Stimulated activated CD8-positive, alpha-beta memory T cell treated with anti-CD3 and anti-CD28 coated beads, Interleukin-7, amount 100 ng/mL, for 4 hours (primary cell): ENCODE measurements at places on chromosomes 3 and 15.

DNA sequence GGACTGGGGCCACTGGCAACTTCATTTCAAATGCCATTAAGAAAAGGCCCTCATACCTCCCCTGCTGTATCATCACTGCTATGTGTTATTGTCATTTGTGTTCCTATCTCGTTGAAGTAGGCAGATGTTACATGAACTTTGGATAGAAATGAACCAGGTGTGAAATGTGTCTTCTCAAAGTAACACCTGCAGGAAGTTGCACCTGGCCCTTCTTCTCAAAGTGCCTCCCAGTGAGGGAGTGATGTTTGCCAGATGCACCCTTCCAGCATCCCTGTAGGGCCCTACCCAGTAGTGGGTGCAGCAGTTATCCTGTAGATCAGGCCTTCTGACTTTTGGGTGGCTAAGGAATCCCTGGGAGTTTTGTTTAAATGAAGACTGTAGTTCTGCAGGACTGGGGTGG lies 197.7 kb upstream of the CTNNB1 start:
- no peak for DNase-seq

GRCh38 chr3:179967622-179968021 lies 69.1 kb downstream of the PEX5L start:
- DNase-seq, result no peak

- DNase-seq, result no peak
Measured at GRCh38 chr15:33074942-33075341, 119.6 kb downstream of the FMN1 start.

GRCh38 chr3:192986379-192986778 lies 68.7 kb upstream of the MB21D2 start:
- DNase-seq, result no peak

DNA sequence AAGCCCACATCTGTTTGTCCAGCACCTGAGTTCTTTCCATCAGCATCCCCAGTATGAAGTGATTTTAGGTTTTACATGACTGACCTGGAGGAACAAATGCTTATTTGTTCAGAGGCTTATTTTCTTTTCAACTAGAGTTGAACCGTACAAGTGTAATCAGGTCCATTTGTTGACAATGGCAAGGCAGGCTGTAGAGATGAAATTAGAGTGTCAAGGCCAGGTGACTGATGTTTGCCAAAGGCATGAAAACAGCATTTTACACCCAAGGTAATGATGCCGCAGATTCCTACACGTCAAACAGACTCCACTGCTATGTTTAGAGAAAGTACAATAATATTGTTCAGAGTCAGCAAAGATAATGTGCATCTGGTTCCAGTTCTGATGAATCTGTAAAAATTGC lies 96.5 kb downstream of the KCNAB1 start:
- no peak for DNase-seq

- no peak for DNase-seq
Measured at GRCh38 chr3:3281024-3281423, 101.5 kb upstream of the CRBN start.

- no peak for DNase-seq
Measured at GRCh38 chr15:62847900-62848489, 194.6 kb upstream of the TPM1 start.

DNA sequence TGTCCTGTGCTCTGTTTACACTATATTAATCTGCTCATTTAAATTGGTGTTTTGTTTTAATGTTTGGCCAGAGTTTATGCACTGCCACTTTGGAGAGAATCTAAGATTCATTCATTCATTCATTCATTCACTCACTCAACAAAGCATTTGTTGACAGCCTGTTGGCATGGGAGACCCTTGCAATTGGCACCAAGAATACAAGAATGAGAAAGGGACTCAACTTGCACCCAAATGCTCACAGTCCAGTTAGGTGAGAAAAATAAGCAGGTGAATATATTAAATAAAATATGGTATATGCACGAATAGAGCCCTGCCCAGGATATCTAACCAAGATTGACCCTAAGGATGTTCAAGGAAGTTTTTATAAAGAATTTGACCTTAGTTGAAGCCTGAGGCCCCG lies 80.4 kb downstream of the TGFBR2 start:
- DNase-seq, result no peak

DNA sequence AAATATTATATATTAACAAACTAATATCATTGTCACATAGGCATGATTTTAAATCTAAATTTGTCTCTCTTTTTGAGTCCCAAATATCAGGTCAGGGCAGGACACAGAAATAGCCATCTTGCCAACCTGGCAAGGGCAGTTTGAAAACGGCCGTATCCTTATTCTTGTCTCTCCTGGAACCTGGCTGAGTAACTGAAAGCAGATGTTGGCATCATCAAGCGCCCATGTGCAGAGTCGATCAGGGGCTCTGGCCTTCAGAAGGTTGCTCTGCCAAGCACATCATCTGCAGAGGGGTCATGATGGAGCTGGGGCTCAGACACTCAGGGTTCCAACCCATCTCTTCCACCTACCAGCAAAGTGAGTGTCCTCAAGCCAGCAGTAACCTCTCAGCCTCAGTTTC lies 55.2 kb upstream of the OCA2 start:
- DNase-seq, result no peak

GRCh38 chr3:99544786-99545281 lies 93.6 kb upstream of the COL8A1 start:
- DNase-seq, result no peak

GRCh38 chr3:122927726-122928125 lies 99.8 kb downstream of the SEMA5B start:
- DNase-seq, result no peak

GRCh38 chr3:136728918-136729317 lies 23.3 kb downstream of the STAG1 start:
- DNase-seq, result no peak

- peak; percentile 73 for DNase-seq
Measured at GRCh38 chr15:77002954-77003912, 8.3 kb downstream of the PSTPIP1 start.

- DNase-seq, result no peak
Measured at GRCh38 chr3:176905331-176905730, 292.0 kb downstream of the TBL1XR1 start.

DNA sequence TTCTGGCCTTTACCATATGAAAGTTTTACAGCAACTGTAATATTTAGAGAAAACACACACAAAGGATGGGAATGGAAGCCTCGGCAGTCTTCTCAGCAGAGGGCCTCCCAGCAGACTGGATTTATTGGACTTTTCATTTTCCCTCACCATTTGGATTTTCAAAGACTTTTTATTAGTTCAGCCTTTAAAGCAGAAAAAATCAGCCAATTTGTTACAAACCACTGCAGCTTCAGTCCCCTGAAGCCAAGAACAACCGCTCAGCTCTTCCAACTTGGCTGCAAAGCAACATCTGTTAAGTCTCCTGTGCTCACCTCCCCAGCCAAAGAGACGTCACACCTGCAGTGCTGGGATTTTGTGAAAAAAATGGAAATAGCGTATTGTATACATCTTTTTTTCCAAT lies 120.8 kb downstream of the GMPS start:
- no peak for DNase-seq

- DNase-seq, result no peak
Measured at GRCh38 chr15:45842151-45842550, 207.3 kb downstream of the SQOR start.

DNA sequence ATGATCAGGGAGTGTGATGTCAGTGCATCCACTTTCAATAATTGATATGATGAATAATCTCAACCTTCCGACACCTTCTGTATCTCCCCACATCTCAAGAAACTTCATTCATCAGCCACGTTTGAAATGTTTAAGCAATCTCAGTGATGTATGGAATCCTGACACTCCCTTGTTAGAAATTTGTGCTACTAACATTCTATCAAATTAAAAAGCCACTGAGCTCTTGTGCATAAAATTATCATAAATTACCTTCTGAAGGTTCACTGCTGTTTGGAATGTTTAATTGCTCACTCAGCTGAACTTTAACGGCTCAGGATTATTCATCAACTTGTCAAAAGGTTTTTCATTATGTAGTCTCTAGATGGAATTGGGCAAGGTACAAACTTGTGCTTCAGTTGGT lies 108.4 kb upstream of the DPH6 start:
- DNase-seq, result no peak

DNA sequence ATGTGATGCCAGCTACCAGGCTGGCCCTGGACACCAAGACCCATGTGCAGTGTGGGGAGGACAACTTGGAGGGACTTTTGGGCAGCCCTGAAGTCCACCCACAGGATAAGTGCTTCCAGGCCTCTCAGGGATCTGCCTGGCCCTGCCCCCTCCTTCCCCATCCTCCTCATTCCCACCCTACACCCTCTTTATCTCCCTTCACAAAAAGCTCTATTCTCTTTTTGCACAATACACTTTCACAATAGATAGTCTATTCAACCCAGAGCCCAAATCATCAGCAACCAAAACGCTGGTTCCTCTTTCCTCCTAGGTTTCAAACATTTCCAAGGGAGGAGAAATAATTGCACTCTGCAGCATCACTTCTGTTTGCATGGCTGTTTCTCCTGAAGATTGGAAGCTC lies 7.8 kb upstream of the ZNF710 start:
- no peak for DNase-seq

DNA sequence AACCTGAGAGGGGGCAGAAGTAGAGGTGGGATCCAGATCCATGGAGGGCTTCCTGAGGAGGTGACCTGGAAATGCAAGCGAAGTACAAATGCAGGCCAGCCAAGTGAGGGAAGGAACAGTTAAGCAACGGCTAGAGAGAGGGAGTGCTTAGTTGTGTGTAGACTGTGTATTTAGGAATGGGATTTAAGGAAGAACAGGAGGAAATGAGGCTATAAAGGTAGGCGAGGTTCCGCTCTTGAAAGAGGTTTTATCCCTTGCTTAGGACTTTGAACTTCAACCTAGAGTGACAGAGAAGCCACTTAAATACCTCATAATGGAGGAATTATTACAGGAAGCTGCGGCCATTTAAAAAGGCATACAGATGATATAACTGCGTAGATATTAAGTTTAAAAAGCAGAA lies 295.1 kb downstream of the THSD4 start:
- no peak for DNase-seq

DNA sequence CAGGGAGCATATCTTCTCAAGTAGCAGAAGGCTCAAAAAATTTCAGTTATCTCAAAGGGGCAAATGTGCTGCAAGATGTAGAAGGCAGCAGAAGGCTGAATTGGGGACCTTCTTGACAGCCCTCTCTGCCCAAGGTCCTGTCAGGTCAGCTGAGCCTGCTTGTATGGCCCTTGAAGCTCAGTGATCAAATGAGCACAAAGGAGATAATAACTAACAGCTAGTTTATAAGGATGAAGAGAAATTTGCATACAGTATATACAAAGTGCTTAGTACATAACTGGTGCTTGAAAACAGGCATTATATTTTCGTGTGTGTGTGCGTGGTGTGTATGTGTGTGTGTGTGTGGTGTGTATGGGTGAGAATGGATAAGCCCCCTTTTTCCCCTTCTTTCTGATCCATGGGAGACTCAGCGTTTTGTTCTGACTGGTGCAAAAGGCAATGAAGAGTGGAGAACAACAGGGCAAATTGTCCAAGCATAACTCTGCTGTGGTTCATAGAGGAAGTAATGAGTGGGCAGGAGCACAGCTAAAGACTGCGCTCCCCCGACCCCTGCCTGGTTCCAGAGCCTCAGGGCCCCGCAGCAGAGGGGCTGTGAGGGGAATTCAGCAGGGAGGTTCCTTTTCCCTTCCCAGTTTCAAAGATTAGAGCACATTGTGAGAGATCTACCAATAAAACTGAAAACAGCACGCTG lies 356.8 kb upstream of the NR2F2 start:
- DNase-seq, result no peak
